Temporal lobe (tissue), 4 donors: ENCODE measurements at places on chromosomes 1 and 21. TPM values are rescaled to one million over a fixed set of nuclear protein-coding genes. Genes with fewer than 3 reads are reported as not detected.

The SLC26A9 gene
- not detected for total RNA-seq

The ENAH gene
- total RNA-seq, result 64.4 TPM

The THRAP3 gene
- 69.8 TPM for total RNA-seq

The BSND gene
- not detected for total RNA-seq

The CD34 gene
- total RNA-seq, result 3.4 TPM

The GJA5 gene
- 0.98 TPM for total RNA-seq

The RGS13 gene
- total RNA-seq, result not detected

The SYTL1 gene
- total RNA-seq, result 0.25 TPM

The MPZ gene
- total RNA-seq, result 0.49 TPM

The C1orf210 gene
- total RNA-seq, result not detected

The RAB42 gene
- 3.2 TPM for total RNA-seq

The PGLYRP3 gene
- total RNA-seq, result not detected

The TRIM17 gene
- total RNA-seq, result 2.2 TPM

The SLC25A34 gene
- 0.49 TPM for total RNA-seq

The KPRP gene
- not detected for total RNA-seq

The LY9 gene
- not detected for total RNA-seq

The EVA1B gene
- 3.7 TPM for total RNA-seq

The KRTAP19-3 gene
- total RNA-seq, result not detected

The SLAMF9 gene
- total RNA-seq, result not detected

The EPS8L3 gene
- total RNA-seq, result not detected

The HSD3B1 gene
- total RNA-seq, result not detected

The FGR gene
- 1.7 TPM for total RNA-seq

The SOAT1 gene
- total RNA-seq, result 13.0 TPM

The FMO1 gene
- 4.2 TPM for total RNA-seq

The USP16 gene
- total RNA-seq, result 27.5 TPM

The CFHR4 gene
- 0.25 TPM for total RNA-seq

The NBPF6 gene
- total RNA-seq, result not detected

The PARS2 gene
- total RNA-seq, result 2.5 TPM

The CLEC20A gene
- total RNA-seq, result not detected

The ILDR2 gene
- 20.9 TPM for total RNA-seq

The TLCD4 gene
- 9.1 TPM for total RNA-seq

The FCRL5 gene
- total RNA-seq, result not detected

The FNBP1L gene
- total RNA-seq, result 209 TPM

The ANKRD35 gene
- 1.7 TPM for total RNA-seq

The COL18A1 gene
- total RNA-seq, result 17.0 TPM

The OR2T2 gene
- not detected for total RNA-seq

The USH2A gene
- under 0.01 TPM for total RNA-seq

The RGS8 gene
- 11.3 TPM for total RNA-seq

The S100A7A gene
- total RNA-seq, result not detected

The CAPN8 gene
- not detected for total RNA-seq

The S100A7 gene
- not detected for total RNA-seq

The GUCA2A gene
- not detected for total RNA-seq

The EPHA10 gene
- total RNA-seq, result 8.9 TPM
